ENCODE measurements at places on chromosomes 2 and 18. TPM values are rescaled to one million over a fixed set of nuclear protein-coding genes. Genes with fewer than 3 reads are reported as not detected.

Gene SLC23A3
- polyA plus RNA-seq: 21.4 TPM

Gene IL18R1
- polyA plus RNA-seq: 2.7 TPM

Gene SCN7A
- 12.7 TPM for polyA plus RNA-seq

Gene MFSD6
- polyA plus RNA-seq: 14.9 TPM

Gene ABCB11
- 0.03 TPM for polyA plus RNA-seq

Gene ABCG8
- 0.75 TPM for polyA plus RNA-seq

Gene APOB
- 1.5 TPM for polyA plus RNA-seq

Gene ACMSD
- polyA plus RNA-seq: 43.0 TPM

Gene ABCG5
- polyA plus RNA-seq: 0.50 TPM

Gene SLC1A4
- polyA plus RNA-seq: 5.9 TPM

Gene TEKT4
- polyA plus RNA-seq: 0.11 TPM

Gene FAHD2A
- 34.3 TPM for polyA plus RNA-seq

Gene GPR45
- 0.12 TPM for polyA plus RNA-seq

Gene SLC14A1
- polyA plus RNA-seq: 4.8 TPM

Gene CHRNG
- 0.74 TPM for polyA plus RNA-seq

Gene HOXD1
- 9.8 TPM for polyA plus RNA-seq

Gene GBX2
- 0.39 TPM for polyA plus RNA-seq

Gene UGT1A10
- not detected for polyA plus RNA-seq

Gene RAB6D
- 2.3 TPM for polyA plus RNA-seq

Gene FABP1
- polyA plus RNA-seq: 32.5 TPM

Gene XDH
- polyA plus RNA-seq: 0.06 TPM

Gene RAB6C
- polyA plus RNA-seq: 0.64 TPM

Gene CTDSP1
- polyA plus RNA-seq: 124 TPM

Gene TUBA4B
- polyA plus RNA-seq: 1.3 TPM

Gene NXPH2
- 6.8 TPM for polyA plus RNA-seq

Gene RSAD2
- polyA plus RNA-seq: 4.5 TPM

Gene BOLL
- polyA plus RNA-seq: not detected

Gene UGT1A4
- not detected for polyA plus RNA-seq

Gene DNAH6
- polyA plus RNA-seq: 1.9 TPM

Gene CMPK2
- polyA plus RNA-seq: 4.0 TPM

Gene SOX11
- polyA plus RNA-seq: 17.2 TPM

Gene RTP5
- polyA plus RNA-seq: not detected

Gene LRP1B
- 0.90 TPM for polyA plus RNA-seq
